ENCODE measurements at places on chromosomes 1 and 21. TPM values are rescaled to one million over a fixed set of nuclear protein-coding genes. Genes with fewer than 3 reads are reported as not detected.

DNA sequence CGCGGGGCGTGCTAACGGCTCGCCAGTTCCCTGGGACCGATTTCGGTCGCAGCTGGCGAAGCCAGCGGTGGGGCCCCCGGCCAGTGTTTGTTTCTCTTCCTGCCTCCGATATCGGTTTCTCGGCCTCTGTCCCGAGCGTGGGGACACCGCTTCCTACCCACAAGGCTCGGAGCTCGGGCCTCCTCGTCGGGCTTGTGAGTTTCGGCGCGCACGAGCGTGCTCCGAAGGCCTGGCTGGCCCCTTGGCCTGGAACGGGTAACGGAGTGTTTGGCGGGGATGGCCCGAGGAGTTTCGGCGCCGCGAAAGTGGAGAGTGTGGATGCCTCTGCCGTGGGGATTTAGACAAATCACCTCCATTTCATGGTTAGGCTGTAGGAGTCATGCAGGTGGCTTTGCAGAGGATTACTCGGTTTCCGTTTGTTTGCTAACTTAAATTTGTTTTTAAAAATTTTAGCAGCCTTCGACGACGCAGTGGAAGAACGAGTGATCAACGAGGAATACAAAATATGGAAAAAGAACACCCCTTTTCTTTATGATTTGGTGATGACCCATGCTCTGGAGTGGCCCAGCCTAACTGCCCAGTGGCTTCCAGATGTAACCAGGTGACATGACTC lies 559 bp downstream of the RBBP4 start:
- DNase-seq, result no peak

GRCh38 chr1:117606649-117607430 lies 992 bp downstream of the TENT5C start:
- DNase-seq, result peak; percentile 82

DNA sequence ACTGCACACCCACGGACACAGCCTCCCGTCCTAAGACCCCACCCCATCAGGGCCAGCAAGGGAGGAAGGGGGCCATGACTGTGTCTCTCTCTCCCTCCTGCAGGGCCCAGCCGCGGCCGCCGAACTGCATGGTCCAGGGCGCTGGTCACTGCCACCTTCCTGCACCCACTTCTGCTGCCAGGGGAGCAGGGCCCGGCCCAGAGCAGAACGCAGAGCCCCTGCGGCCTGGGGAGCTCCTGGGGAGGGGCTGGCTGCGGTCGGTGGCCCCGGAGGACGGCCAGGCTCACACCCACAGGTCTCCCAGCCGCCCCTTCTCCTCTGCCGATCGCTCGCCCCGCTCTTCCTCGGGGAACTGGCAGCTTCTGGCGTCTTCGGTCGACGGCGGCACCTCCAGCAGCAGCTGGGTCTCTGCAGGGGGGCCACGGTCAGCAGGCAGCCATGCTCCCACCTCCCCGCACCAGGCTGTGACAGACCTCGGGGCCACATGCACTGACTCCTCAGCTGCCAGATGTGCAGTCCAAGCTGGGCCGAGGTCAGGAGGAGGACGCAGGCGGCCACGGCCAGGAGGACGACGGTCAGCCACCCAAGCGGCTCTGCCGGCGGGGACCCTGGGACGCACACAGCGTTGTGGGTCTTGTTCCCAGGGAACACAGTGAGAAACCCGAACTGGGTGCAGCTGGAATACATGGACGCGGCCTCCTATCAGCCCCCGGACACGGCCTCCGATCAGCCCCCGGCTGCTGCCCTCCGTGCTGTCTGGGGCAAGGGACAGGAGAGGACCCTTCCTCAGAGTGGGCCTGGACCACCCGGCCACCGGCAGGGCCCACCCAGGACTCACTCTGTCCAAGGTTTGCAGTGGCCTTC lies 2.6 kb downstream of the TNFRSF18 start:
- DNase-seq, result no peak

TMPRSS15 gene
- not detected for total RNA-seq

DNA sequence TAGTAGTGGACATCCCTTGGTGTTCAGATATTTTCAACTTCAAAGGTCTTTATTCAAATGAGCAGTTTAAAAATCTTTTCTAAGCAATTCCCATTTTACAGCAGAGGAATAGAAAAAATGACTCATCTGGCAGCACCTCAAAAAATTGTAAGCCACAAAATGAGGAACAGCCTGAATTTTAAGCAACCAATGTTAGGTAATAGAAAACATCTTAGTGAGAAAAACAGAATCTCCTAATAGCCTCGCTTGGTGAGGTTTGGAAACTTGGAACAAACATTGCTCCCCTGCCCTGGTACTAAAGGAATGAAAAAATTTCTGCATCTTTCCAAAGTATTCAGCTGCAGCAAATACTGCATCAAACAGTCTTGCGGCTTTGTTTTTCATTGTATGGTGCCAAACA lies 264.4 kb downstream of the NTNG1 start:
- DNase-seq, result no peak

MROH7 gene
- total RNA-seq, result 4.8 TPM

HPCAL4 gene
- total RNA-seq, result not detected

ZNF593OS gene
- total RNA-seq, result not detected
